ENCODE measurements at places on chromosomes 5 and 9. TPM values are rescaled to one million over a fixed set of nuclear protein-coding genes. Genes with fewer than 3 reads are reported as not detected.

WNT8A gene
- total RNA-seq: not detected

TSLP gene
- total RNA-seq: 3.6 TPM

SPATA31A3 gene
- not detected for total RNA-seq

SH3RF2 gene
- 0.53 TPM for total RNA-seq

GPR21 gene
- 1.3 TPM for total RNA-seq

SLC2A6 gene
- total RNA-seq: 2.0 TPM

SREK1IP1 gene
- total RNA-seq: 28.7 TPM

- DNase-seq: no peak
Observed at GRCh38 chr5:146307796-146308195, 30.8 kb upstream of the POU4F3 start.

- no peak for DNase-seq
Observed at GRCh38 chr5:1723957-1724821, 75.4 kb downstream of the MRPL36 start.

- no peak for DNase-seq
Observed at GRCh38 chr5:6081727-6082210, 296.6 kb downstream of the MED10 start.

- DNase-seq: no peak
Observed at GRCh38 chr5:32132757-32133156, 41.4 kb downstream of the GOLPH3 start.

- DNase-seq: no peak
Observed at GRCh38 chr5:27158171-27158570, 119.8 kb upstream of the CDH9 start.

DNA sequence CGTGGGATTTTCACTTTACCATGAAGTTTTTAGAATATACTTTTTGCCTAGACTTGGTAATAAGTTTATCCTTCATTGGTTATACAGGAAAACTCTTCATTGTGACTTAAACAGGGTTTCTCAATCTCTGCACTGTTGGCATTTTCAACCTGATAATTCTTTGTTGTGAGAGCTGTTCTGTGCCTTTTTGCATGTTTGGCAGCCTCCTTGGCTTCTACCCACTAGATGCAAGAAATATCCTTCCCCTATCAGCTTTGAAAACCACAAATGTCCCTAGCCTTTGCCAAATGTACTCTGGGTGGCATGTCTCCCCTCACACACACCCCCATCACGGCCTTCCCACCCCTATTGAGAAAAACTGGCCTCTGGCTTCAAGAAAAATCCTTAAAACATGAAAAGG lies 180.9 kb downstream of the ESM1 start:
- no peak for DNase-seq

DNA sequence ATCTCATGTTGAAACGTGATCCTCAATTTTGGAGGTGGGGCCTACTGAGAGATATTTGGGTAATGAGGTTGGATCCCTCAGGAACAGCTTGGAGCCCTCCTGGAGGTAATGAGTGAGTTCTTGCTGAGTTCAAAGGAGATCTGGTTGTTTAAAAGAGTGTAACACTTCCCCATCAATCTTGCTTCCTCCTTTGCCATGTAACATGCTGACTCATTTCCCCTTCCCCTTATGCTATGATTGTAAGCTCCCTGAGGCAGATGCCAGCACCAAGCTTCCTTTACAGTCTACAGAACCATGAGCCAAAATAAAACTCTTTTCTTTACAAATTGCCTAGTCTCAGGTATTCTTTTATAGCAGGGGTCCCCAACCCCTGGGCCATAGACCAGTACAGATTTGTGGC lies 352.3 kb downstream of the SLCO4C1 start:
- DNase-seq: no peak

- DNase-seq: no peak
Observed at GRCh38 chr9:91589101-91589553, 165.5 kb upstream of the NFIL3 start.

- DNase-seq: no peak
Observed at GRCh38 chr5:89308606-89309040, 425.6 kb upstream of the MEF2C start.

- no peak for DNase-seq
Observed at GRCh38 chr5:146081556-146081955, 23.8 kb downstream of the PLAC8L1 start.

- no peak for DNase-seq
Observed at GRCh38 chr5:14766584-14766983, 102.1 kb downstream of the OTULIN start.

- DNase-seq: no peak
Observed at GRCh38 chr5:154415114-154415513, 30.7 kb upstream of the SAP30L start.

GRCh38 chr9:17291766-17292165 lies 156.9 kb downstream of the CNTLN start:
- no peak for DNase-seq

- no peak for DNase-seq
Observed at GRCh38 chr9:134030821-134031470, 5.7 kb downstream of the BRD3OS start.

- DNase-seq: peak; percentile 77
Observed at GRCh38 chr9:89410641-89411350, 87.1 kb downstream of the SEMA4D start.

GRCh38 chr9:127991757-127992274 lies 11.0 kb upstream of the EEIG1 start:
- no peak for DNase-seq

DNA sequence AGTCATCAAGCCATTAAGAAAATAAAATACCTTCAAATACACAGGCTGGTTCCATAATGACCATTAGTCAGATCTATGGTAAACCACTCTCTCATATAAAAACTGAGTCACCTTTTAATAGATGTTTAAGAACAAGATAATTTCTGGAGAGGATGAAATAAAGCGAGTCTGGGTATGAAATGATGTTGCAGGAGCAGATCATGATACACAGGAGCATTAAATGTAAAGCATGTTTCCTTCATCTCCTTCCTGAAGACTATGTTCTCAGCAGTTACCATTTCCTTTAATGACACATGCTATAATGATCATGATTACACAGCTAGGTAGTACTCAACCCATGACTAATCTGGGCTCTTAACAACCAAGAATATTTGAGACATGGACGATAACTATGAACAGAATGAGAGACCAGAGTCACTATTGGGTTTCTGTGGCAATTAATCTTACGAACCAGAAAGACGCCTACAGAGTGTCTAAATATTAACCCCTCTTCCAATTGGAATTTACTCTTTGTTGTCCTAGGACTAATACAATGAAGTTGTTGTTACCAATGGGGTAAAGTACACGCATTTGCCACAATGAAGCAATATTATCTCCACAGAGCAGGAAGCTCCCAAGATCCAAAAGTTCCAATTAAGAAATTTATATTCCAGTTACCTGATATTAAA lies 105.6 kb downstream of the NR6A1 start:
- no peak for DNase-seq

- DNase-seq: no peak
Observed at GRCh38 chr5:50564558-50564957, 101.9 kb upstream of the PARP8 start.

DNA sequence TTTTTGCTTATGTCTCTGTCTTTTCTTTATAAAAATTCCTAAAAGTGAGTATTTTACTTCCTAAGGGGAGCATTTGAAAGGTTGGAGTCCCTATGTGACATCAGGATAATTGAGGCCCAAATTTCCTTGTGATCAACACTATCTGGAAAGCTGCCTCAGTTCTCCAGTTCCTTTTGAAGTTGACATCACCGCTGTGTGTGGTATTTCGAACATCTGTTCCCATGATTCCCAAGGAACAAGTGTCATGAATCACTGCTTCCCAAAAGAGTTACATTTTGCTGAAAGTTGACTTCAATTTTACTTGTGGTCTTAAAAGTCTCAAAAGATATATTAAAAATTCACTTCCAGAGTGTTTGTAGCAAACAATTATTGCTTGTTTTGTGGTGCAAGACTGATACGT lies 452.1 kb upstream of the RGMB start:
- no peak for DNase-seq

- DNase-seq: no peak
Observed at GRCh38 chr5:164377746-164378145, 872.3 kb downstream of the MAT2B start.

DNA sequence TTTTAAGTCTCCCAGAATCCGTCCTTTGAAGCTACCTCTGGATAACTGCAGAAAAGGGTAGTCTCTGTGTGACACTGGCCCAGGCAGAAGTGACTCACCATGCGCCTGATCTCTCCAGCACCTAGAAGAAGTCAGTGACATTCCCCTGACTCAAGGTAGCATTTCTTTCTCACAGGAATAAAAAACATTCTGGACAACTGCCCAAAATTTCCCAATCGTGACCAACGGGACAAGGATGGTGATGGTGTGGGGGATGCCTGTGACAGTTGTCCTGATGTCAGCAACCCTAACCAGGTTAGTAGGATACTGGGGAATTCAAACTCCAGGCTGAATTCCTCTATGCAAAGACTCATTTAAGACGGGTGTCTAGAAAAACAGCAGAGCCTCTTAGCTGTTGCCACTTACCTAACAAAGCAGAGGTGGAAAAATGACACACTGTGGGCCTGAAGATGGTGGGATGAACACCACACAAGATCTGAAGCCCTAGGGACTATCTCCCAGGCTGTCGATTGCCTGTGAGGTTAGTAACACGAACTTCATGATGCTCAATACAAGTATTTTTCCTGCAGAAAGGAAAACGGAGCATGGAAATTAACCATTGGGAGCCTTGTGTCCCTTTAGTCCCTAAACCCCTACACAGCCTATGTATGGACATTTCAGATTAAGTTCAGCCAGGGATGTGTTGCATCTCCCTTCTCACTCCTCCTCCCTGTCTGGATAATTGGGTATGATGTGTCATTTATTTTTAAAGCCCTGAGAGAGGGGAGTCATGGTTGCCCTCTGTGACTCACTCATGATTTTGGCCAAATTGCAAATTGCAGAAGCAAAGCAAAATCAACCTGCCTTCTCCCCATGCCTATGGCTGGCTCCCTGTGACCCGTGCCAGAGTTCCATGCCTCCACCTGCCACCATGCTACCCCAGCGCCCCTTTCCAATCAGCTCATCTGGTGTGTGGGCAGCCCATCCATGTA lies 37.2 kb downstream of the THBS4 start:
- no peak for DNase-seq
